ENCODE measurements at places on chromosomes 6 and 20.

DNA sequence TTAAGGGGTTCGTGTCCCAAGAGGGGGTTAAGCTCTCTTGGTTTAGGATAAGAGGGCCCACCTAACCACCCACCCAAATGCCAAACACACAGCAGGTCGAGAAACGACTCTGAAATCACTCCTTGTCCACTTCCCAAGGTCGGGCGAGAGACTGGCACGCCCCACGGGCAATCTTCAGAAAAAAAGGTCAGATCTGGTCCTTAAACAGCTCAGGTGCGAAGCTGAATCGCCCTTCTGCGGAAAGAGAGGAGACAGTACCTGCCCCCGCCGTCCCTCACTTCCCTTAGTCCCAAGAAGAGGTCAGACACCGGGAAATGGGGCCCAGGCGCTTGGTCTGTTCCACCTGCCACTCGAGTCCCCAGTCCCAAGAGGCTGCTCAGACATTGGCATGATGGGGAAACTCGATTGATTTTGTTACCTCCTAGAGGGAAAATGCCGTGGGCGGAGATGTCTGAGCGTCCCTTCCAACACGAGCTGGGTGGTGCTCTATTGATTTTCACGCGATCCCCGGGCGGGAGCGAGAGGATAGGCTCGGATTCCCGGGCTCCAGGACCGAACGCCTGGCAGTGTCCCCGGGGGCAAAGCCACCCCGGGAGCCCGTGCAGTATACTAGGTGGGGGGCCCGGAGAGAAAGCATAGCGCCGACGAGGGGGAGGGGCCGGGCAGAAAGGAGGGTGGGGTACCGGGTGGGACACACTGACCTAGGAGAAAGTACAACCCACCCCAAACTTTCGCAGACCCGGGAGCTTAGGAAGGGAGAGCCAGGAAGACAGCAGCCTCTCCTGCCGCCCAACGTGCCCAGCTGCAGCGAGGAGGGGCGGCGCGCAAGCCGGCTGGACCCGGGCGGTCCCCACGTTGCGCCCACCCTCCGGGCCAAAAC, 1.1 kb upstream of the SAMD5 start:
- peak; percentile 12 for DNase-seq

DNA sequence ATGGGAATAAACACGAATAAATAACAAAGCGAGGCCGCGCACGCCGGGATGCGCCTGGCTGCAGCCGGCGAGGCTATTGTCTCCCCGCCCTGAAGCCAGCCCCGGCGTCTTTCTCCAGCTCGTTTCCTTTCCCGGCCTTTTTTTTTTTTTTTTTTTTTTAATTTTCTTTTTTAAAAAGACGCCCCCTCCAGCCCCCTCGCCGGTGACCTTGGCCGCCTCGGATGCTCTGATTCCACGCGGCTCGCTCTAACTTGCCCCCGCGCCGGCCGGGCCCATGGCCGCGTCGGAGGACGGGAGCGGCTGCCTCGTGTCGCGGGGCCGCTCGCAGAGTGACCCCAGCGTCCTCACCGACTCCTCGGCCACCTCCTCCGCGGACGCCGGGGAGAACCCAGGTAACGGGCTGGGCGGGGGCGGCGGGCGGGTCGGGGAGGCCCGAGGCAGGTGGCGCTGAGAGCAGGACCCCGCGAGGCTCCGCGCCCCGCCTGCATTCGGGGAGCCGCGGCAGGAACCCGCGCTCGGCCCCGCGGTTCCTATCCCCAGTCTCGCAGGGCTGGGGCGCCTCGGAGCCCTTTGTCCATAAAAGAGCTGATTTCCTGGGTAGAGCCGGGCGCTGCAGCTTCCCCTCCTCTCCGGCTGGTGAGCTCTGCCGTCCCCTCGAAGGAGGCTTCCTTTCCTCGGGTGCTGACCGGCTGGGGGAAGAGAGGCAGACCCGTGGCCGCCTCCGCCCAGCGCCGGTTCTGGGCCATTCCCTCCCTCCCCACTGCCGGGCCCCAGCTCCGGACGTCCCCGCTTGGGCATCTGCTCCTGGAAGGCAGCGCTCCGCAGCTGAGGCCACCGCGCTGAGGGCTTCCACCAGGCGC, 631 bp downstream of the PHACTR3 start:
- no peak for DNase-seq

- no peak for DNase-seq
Observed at GRCh38 chr20:2879146-2879545, 5.9 kb downstream of the PTPRA start.

DNA sequence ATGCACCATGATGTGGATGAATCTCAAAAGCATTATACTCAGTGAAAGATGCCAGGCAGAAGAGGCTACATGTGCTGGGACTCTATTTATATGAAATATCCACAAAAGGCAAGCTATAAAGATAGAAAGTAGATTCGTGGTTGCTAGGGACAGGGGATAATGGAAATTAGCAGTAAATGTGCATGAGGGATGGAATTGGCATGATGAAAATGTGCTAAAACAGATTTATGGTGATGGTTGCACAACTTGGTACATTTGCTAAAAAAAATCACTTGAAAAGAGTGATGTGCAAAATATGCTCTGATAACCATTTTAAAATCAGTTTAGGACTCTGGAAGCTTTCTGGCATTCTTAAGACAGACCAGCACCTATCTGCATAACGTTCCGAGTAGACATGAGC, 61.6 kb downstream of the ALDH8A1 start:
- DNase-seq = no peak

DNA sequence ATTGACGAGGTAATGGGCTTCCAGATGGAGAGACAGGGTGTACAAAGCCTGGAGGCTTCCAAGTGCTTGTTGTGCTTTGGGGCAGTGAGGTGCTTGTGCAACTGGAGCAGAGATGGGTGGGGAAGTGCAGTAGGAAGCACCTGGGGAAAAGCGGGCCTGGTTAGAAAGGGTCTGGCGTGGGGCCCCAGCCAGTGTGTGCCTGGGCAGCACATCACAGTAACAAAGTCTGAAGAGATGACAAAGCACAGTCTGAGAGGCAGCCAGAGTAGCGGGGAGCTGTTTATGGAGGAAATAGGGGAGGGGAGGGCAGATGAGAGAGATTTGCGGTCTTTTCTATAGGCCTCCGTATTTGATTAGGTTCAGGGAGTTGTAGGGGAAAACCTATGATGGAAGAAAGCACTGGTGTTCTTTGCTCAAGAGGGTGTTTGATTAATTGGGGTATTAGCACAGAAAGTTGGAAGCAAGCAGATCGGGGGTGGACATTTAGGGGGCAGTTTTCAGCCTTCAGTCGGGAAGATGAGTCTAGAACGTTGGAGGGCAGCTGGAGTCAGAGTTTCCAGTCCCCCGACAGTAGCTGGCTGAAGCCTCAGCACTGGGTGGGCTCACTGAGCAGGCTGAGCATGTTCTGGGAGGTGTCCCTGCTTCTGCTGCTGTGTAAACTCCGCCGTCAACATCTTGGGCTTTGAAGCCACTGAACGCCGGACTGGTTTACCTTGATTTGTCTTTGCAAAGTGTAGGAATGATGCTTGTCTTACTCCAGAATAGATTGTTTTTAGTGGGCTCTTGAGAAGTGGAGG, 15.5 kb upstream of the MROH8 start:
- DNase-seq = peak; percentile 33

GRCh38 chr20:63456429-63457284, 15.8 kb downstream of the KCNQ2 start:
- no peak for DNase-seq

- no peak for DNase-seq
Observed at GRCh38 chr6:138031850-138032249, 75.4 kb downstream of the PERP start.

GRCh38 chr6:157997893-157998608, 16.4 kb downstream of the SYNJ2 start:
- DNase-seq = no peak

GRCh38 chr6:166908811-166909210, 47.5 kb downstream of the RNASET2 start:
- DNase-seq = no peak

- no peak for DNase-seq
Observed at GRCh38 chr6:164148788-164149187, 734.3 kb downstream of the QKI start.

GRCh38 chr6:137056121-137056880, 11.5 kb upstream of the IL20RA start:
- DNase-seq = no peak

GRCh38 chr6:111176760-111177099, 89.4 kb downstream of the SLC16A10 start:
- no peak for DNase-seq

- DNase-seq = no peak
Observed at GRCh38 chr6:73632346-73632745, 21.4 kb downstream of the SLC17A5 start.
